ENCODE measurements at places on chromosomes 16 and 17.

DNA sequence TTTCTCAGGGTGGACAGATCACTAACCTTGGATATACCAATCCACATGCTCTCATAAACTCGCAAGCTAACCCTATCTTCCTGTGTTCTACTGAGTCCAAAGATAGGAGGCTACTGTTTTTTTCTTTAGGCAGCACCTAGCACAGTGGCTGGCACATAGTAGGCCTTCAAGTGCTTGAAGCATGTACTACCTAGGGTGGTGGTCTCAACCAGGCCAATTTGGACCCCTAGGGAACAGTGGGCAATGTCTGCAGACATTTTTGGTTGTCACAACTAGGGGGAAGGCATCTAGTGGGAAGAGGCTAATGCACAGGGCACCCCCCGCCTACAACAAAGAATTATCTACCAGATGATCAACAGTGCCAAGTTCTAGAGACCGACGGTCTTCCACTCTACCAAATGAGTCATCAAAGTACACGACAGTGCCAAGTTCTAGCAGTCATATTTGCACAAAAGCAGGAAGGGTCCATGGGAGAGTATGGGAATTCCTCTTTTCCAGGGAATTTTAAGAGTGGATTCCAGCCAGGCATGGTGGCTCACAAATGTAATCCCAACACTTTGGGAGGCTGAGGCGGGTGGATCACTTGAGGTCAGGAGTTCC, 390.3 kb downstream of the SLC39A11 start:
- no peak for DNase-seq

GRCh38 chr16:82499302-82499701, 127.5 kb upstream of the CDH13 start:
- DNase-seq, result no peak

DNA sequence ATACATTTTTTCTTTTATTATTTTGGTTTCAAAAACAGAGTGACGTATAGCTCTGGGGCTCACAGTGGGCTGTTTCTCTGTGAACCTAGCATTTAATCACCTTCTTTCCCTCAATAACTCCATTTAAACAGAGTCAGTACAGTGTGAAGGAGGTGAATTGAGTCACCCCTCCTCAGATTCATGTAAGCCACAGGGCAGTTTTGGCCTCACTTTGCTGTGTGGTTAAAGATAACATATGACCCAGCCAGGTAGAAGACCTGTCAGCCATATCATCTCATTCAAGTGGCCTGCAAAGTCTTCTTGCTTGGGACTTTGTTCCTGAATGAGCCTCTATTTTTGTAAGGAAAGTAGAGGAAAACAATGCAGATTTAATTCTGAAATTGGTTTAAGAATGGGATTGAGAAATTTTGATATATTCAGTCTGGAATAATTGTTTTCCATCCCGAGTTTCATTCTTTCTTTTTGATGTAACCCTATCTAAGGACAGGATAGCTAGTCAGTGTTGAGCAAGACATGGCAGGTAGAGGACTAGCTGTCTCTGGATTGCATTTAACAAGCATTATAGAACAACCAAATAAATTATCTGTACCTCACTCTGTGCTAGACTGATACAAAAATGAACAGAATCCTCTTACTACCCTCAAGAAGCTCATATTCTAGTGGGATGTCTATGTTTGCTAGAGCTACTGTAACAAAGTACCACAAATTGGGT, 13.1 kb downstream of the MAP2K6 start:
- DNase-seq, result no peak

DNA sequence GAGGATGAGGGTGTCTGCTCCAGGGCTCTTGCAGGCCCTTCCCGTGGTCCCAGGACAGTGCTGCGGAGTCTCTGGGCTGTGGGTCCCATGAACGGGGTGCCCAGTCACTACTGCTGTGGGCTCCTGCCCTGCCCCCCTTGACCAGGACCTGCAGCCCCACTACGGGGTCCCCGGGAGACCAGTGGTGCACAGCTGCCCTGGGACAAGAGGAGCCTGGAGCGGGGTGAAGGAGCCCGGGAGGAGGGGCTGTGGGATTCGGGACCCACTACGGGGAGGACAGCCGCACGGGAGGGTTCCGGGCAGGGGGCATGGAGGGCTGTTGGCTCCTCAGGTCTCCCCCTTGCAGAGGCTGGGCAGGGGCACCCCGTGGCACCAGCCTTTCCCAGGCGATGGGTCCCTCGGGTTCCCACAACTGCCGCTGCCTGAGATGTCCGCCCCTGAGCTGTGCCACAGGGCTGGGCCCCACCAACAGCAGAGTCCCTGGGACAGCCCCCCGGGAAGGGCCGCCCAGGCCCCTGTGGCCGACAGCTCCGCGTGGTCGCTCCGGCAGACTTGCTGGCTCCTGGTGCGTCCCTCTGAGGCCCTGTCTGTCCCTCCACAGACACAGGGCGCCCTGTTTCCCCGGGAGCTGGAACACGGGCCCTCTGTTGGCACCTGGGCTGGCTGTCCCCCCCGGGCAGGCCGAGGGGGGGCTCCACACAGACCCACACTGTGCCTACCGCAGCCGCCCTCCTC, 52.1 kb upstream of the GNG13 start:
- no peak for DNase-seq

GRCh38 chr17:40915199-40915661, 22.2 kb downstream of the KRT23 start:
- no peak for DNase-seq

DNA sequence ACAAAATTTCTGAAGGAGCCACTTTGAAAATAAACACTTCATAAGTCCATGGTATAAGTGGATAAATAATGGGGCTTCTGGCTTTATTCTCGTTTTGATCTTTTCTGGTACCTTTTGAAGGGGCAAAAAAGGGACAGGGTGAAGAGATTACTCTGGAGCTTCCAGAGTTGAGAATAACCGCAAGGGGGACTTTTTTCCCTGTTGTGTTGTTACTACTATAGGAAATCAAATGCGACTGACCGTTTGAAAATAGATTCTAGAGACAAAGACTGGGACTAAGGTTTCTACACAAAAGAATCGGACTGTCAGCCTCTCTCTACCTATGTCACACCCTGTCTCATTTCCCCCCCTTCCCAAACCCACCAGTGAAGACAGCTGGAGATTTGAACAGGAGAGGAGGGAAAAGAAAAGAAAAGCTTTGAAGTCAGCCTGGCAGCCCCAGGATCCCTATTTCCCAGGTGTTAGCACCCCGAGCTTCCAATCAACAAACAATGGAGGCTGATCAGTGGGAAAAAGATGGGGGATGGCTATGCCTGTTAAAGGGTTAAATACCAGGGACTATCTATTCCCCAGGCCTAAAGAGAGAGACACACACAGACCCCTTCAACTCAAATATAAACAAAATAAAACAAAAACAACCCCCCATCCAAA, 8.4 kb downstream of the HOXB4 start:
- DNase-seq, result no peak

DNA sequence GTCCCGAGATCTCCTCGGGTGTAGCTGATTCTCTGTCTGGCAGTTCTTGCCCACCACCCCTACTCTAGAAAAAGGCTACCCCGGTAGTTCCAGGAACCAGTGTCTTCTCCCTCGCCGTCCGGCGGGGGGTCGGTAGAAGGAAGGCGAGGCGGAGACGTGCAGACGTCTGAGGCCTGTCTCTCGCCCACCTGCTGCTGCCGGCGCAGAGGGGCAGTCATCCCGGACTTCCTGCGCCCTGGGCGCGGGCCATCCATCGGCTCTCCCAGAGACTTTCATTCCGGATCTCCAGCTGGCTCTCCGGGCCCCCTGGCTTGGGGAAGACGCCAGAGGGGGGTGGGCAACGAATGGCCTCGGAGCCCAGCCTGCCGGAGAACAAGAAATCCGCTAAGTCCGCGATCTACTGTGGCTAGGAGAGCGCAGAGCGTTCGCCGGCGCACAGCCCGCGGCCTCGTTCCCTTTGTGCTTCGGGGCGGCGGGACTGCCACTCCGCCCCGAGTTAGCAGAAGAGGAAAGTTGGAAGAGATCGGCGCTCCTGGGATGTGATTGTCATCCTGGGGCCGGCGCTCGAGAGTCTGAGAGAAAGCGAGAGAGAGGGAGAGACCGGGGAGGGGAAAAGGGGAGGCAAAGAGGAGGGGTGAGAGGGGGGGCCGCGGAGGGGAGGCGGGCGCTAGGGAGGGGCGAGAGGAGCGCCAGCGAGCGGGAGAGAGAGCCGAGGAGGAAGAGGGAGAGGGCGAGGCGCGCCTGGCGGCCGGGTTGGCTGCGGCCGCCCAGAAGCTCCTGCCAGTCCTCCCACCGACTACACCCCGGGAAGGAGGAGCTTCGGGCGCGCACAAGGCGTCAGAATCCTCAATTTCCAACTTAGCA, at the start of gene IRX5:
Gene IRX5, plus strand, starts transcription at position 861 of the 864 bp plus-strand sequence. CDS start 334 bp downstream, outside the sequence.
- peak; percentile 32 for DNase-seq

DNA sequence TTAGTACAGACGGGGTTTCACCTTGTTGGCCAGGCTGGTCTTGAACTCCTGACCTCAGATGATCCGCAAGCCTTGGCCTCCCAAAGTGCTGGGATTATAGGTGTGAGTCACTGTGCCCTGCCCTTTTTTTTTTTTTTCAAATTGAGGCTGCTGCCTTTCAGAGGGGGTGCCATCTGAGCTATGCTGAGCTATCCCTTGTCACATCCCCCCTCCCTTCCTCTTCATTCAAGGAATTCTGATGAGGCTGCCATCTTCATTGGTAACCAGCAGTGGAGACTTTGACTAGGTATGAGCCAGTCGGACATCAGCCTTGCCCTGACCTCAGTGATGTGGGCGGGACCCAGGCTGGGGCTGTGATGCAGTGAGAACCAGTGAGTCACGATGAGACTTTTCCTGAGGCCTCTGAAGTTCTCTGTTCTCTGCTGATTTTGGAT, 24.4 kb upstream of the GPT2 start:
- DNase-seq, result no peak

Data from cerebellar cortex (tissue), 1 donor.